NCI-H1694 (cell line): ENCODE measurements at places on chromosomes 2 and 18.

- DNase-seq: no peak
Observed at GRCh38 chr2:241271706-241272302, 43.7 kb downstream of the HDLBP start.

DNA sequence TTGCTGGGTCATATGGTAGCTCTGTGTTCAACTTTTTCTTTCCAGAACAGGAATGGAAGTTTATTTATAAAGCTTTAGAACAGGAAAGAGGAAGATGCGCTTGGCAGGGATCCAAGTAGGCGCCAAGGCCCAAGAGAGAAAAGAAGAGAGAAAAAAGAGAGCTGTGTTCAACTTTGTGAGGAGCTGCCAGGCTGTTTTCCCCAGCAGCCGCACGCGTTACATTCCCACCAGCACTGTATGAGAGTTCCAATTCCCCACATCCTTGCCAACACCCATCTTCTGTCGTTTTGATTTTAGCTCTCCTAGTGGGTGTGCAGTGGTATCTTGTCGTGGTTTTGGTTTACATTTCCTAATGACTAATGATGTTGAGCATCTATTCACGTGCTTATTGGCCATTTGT, 51.4 kb downstream of the KCNF1 start:
- DNase-seq: no peak

DNA sequence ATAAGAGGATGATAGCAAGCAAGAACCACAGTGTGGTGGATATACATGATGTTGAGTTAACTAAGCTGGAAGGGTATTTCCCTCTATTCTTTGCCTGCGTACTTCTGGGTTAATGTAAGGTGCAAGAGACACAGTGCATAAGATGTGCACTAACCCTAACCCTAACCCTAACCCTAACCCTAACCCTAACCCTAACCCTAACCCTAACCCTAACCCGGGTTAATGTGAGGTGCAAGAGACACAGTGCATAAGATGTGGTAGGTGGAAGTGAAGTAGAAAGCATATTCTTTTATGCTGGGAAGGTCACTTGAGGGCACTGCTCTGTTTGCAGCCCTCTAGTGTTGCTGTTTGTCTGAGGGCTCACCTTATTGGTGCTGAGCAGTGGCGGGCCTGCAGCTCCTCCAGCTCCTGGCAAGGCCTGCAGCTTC, 181.5 kb upstream of the ITGA4 start:
- no peak for DNase-seq

DNA sequence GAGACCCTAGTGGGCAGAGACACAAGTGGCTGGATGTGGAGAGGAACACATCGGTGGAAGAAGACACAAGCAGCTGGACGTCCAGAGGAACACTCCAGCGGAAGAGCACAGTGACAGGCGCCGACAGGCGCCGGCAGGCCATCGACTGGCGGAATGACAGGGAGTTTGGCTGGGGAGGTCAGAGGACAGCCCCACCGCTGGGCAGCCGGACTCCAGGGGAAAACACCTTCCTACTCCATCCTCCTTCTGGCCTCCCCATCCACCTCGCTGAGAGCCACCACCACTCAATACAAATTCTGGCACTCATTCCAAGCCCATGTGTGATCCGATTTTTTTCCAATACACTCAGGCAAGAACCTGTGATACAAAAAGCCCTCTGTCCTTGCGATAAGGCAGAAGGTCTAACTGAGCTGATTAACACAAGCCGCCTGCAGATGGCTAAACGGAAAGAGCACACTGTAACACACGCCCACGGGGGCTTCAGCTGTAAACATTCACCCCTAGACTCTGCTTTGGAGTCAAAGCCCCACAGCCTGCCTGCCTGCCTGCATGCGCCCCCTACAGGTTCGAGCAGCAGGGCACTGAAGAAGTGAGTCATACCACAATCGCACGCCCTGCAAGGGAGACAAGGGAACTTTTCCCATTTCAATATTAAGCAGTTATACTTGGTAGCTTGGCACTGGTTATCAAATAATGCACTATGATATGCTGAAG, 50.2 kb upstream of the LRP1B start:
- DNase-seq: no peak

GRCh38 chr2:68031542-68032160, 31.2 kb downstream of the C1D start:
- peak; percentile 72 for DNase-seq

DNA sequence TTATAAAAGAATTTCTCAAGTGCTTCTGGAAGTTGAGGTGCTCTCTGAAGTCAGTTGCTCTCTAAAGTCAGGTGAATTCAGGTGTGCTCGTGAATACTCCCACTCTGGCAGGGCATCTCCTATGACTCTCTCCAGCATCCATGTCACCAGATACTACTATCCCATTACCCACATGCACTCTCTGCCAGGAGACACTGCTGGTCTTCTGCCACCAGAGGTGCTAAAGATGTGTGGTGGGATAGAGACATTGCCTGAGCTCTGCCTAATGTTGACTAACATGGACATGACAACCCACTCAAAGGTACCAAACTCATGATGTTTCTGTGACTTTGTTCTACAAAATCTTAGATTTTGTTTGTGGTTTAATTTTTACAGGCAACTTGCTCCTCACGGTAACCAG, 106.4 kb upstream of the HNRNPA3 start:
- DNase-seq: no peak

- peak; percentile 82 for DNase-seq
Observed at GRCh38 chr2:47056374-47056773, 98.7 kb downstream of the STPG4 start.

GRCh38 chr2:176895158-176895557, 317.4 kb upstream of the HNRNPA3 start:
- DNase-seq: no peak

GRCh38 chr18:44067186-44067585, 613.5 kb upstream of the SETBP1 start:
- no peak for DNase-seq

DNA sequence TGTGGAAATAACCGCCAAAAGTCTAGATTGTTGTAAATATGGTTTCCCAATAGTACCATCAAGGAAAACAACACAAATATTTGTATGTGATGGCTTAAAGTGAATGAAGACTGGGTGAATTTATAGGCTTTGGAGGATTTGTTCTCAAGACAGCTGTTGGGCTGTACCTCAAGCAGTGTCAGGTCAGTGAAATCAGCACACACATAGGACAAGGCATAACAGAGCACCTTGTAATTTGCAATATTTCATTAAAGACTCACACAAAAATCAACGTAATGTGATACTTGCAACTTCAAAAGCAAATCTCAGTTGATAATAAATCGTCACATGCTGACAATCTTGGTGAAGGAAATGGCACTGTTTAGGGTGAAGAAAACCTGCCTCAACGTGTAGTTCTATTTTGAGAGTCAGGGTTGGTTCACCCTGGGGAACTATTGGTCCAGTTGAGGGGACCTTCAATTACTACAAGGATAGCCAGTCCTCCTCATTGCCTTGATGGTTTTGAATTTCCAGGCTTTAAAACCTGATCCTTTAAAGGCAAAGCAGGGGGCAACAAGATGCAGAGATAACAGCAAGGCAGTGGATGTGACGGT, 126.8 kb upstream of the ST6GAL2 start:
- no peak for DNase-seq
